Ovary (tissue), 10 donors: ENCODE measurements at places on chromosomes 4 and X.

GRCh38 chr4:7705062-7705461, 234.6 kb downstream of the AFAP1 start:
- peak; percentile 61 for DNase-seq

DNA sequence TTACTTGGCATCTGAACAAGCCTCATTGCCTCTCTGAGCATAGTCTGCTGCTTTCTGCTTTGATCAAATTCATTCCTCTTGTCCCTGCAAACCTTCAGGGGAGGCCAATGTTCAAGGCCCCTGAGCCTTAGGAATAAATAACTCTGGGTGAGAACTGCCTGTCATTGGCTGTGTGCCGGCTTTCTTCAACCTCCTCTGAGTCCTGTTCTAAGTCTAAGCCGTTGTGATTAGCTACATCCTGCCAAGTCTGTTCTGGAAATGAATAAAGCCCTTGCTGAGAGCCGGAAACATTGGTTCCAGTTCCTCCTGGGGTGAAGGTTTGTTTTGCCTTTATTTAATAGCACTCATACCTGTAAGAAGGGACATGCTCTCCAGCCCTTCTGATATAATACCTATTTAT, 13.8 kb downstream of the RNF4 start:
- peak; percentile 66 for DNase-seq

DNA sequence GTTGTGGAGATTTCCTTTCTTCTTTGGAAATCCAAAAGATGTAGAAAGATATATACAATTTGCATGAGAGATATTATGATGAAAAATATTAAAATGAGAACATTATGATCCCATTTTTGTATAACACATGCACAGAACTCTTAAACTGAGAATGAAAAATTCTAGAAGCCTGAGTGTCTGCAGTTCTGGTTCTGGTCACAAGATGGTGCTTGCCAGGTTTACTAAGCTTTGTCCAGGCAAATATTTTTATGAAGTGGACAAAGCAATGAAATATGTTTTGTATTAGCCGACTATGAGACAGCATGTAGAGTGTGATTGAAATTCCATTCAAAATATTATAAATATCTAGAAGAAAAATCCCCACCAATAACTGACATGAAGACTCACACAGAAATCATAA, 2.2 kb downstream of the PWWP3B start:
- DNase-seq = no peak

- no peak for DNase-seq
These were observed 102.2 kb downstream of the PTCHD1 start for GRCh38 chrX:23436875-23437274.

DNA sequence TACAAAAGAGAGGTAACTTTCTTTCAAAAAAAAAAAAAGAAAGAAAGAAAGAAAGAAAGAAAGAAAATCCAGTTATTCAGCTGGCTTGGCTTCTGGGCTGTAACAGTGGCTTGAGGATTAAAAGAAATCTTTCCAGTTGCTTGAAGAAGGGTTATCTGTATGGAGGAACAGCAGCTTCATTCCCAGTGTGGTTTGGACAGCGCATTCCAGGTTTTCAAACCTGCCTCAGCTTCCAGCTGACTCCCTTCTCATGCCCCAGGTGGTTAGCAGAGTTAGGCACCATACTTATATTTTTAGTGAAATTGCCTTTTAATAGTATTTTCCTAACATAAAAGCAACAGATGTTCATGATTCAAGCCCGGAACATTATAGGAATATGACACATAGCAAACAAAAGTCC, 48.6 kb downstream of the TMEM164 start:
- DNase-seq = no peak

DNA sequence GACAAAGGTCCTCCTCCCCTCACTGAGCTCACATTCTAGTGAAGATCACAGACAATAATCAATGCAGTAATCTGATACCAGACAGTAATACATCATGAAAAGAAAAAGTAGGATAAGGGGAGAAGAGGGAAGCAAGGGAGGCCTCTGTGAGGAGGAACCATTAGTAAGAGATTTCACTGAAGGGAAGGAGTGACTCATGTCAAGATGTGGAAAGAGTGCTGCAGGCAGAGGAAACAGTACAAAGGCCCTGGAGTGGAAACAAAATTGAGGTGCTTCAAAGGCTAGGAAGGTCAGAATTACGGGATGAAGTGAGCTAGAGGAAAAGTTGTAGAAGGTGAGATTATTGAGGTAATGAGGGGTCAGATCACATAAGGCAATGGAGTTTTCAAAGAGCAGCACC, 38.1 kb downstream of the LAMTOR3 start:
- no peak for DNase-seq

- peak; percentile 96 for DNase-seq
These were observed 90.2 kb downstream of the ARHGAP10 start for GRCh38 chr4:147822128-147822527.

DNA sequence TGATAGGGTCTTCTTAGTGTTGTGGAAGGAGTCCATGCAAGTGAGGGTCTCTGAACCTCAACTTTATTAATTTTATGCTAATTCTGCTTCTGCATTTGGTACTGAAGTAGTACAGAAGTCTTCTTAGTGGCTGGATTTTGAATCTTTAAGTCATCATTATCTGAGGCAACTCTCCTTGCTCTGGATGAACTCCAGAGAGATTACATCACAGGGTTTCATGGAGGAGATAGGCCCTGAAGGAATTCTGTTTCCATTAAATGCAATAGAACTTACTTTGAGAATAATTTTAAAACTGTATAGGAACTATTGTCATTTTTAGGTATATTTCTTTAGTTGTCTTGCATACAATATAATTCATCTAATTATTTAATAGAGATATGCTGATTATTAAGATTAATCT, 451.2 kb downstream of the FAT4 start:
- DNase-seq = no peak

DNA sequence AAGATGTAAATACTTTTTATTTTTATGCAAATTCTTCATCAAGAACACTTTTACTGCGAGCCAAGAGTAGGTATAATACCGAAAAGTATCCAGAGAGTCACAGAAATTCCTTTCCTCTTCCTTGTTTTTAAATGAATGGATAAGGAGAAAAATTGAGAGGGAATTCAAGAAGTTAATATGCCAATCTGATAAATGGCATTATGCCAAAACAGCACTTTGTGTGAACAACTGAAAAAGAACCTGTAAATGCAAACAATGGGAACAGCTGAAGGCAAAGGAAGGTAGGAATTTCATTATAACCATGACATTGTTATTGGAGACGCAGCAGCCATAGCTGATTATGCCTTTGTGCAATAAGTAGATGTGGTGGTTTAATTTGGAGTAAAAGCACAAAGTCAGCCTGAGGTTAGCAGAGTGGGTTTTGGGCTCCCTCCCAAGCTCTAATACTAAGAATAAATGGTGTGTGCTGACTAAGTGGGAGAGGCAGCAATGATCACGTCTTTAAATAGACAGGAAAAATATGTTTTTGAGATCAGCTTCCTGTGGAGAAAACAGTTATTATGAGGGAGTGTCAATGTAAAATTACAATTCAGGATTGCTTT, 209.8 kb upstream of the NDST4 start:
- DNase-seq = no peak

DNA sequence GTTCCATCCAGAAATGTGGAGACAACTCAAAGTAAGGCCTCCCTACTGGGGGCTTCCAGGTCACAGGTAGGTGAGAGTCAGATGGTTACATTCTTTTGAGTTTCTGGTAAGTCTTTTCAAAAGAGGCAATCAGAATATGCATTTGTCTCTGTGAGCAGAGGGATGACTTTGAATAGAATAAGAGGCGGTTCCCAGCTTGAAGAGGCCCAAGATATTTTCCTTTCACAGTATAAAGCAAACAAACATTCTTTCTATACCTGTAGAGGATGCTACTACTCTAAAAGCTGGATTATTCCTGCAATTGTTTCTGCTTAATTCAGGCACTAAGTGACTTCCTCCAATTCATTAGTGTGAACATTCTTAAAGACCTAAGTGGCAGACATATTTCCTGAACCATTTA, 44.4 kb downstream of the DIAPH2 start:
- no peak for DNase-seq

- DNase-seq = no peak
These were observed 20.3 kb upstream of the LSM6 start for GRCh38 chr4:146155152-146155724.

- DNase-seq = no peak
These were observed 10.5 kb upstream of the TBC1D19 start for GRCh38 chr4:26573389-26573794.

- no peak for DNase-seq
These were observed 117.7 kb upstream of the KLF8 start for GRCh38 chrX:56114437-56114787.

DNA sequence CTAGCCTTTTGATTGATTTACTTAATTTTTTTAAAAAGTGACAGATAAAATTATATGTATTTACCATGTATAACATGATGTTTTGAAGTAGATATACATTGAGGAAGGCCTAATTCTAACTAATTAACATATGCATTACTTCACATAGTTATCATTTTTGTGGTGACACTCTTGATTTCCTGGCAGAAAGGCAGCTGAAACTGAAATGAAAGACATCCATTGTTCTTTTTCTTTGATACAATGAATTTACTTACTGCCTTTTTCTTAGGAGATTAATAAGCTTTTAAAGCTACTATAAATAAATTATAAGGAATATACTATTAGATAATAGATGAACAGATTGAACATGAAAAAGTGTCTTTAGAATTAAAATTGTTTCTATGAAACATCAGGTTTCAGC, 26.7 kb downstream of the ANKRD50 start:
- no peak for DNase-seq

DNA sequence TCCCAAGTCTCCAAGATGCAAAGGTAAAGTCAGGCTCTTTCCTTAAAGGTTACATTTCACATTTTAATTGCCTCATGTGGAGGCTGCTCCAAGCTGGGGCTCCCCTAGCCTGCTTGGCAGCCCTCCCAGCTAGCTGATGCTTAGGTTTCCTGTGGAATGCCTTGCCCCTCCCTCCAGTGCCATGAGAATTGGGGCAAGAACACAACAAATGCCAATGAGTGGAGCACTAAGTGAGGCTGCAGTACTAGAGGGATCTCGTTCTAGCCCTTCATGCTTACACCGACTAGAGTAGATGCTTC, 597.7 kb downstream of the MID1IP1 start:
- peak; percentile 62 for DNase-seq

GRCh38 chr4:153140294-153140693, 63.9 kb upstream of the TRIM2 start:
- no peak for DNase-seq

DNA sequence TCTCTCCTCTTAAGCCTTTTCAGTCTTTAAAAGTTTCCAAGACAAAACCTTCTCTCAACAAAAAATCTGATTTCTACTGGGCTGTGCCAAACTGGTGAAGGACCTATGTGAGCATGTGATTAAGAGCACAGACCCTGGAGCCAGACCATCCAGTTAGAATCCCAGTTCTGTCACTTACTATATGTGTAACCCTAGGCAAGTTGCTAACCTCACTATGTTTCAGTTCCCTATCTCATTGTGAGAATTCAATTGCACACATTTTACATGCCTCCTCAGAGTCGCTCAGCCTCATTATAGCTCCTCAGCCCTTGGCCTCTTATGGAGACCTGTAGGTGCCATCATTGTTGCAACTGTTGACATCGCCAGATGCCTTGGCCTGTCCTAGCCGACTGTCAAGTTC, 54.1 kb upstream of the VEGFD start:
- DNase-seq = no peak

DNA sequence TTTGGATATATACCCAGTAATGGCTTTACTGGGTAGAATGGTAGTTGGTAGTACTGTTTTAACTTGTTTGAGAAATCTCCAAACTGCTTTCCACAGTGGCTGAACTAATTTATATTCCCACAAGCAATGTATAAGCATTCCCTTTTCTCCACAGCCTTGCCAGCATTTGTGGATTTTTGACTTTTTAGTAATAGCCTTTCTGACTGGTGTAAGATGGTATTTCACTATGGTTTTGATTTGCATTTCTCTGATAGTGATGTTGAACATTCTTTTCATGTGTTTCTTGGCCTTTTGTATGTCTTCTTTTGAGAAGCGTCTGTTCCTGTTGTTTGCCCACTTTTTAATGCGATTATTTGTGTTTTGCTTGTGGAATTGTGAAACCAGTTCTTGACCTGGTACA, 290.5 kb downstream of the BMPR1B start:
- DNase-seq = no peak

DNA sequence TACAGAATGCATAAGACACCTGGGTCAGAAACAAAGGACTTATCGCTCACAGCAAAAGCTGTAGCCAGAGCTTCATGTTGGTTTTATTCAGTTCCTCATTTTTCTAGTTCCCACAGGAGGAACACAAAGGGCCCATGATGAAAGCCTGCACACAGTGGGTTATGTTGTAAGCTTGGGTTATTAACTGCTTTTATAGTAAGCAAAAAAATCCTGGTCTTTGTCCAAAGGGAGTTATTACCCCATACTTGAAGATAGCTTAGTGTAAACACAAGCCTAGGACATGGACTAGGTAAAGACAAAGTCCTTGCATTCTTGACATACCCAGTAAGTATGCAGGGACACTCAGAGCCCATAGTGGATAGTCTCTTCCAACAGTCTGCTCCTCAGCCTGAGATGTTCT, 11.7 kb downstream of the BBS12 start:
- no peak for DNase-seq

DNA sequence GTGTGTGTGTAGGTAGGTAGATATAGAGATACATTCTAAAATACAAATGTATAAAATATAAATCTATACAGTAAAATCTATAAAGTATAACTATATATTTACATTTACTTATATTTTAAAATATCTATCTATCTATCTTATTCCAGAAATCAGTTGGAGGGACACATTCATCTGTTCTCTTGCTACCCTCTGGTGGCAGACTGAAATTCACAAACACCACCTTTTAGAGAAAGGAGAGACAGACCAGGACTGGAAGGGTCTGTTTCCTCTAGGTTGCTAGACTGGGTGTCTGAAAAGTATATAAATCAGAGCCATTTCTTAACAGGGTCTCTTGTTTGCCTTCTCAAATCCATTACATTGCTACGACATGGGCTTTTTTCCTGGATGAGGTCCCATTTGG, 343.0 kb downstream of the OPHN1 start:
- DNase-seq = no peak
